Stimulated activated CD4-positive, alpha-beta T cell treated with anti-CD3 and anti-CD28 coated beads, Interleukin-1b, Interleukin-23, amount 100 ng/mL, for 24 hours (primary cell): ENCODE measurements at places on chromosomes 11 and 22.

- no peak for DNase-seq
Measured at GRCh38 chr11:77771135-77771534, 49.4 kb downstream of the RSF1 start.

GRCh38 chr22:41021061-41021612 lies 70.0 kb downstream of the RBX1 start:
- no peak for DNase-seq

DNA sequence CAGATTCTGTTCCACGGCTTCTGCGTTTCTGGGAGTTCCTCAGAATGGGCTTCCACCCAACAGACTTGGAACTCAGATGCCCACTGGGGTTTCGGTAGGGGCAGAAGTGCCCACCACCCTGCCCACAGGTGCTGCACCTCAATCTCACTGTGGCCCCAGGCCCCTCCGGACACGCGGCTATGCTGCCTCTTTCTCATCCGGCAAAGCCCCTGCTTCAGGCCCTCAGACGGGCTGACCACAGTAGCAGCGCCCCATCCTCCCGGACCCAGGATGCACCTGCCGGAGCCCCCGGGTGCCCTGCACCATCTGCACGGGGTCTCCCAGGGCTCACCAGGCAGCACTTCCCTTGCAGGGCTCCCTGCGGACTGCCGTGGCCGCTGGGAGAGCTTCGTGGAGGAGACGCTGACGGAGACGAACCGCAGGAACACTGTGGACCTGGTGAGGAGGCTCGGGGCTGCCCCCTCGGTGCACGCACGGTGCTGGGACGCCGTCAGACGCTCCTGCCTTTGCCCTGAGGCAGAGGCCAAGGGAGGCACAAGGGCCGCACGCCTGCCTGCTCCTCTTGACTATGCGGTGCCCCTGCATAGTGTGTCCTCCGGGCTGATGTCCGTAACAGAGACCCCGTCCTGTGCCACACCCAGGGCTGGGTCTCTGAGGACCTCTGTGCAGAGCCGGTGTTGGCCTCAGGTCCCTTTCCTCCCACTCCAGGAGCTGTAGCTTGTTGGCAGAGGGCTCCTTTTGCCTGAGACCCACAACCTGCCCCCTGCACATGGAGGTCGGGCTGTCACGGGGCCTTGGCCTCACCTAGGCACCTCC lies 38.6 kb downstream of the SBF1 start:
- DNase-seq: no peak

GRCh38 chr11:64790205-64791095 lies 12.1 kb upstream of the SF1 start:
- no peak for DNase-seq

DNA sequence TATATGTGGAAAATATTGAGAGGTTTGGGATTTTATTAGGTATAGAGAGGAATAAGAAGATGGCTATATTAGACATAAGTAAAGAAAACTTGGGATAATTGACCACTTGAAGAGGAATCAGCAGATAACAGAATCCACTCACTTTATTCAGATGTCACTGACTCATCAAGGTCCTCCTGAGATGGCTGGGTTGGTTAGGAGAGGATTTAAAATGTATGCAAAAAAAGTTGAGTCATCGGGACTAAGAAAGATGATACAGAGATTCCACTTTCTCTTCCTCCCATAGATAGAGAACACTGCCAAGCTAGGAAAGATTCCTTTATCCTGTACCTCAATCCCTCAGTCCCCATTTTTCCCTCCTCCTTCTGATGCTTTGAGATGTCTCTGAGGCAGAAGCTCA lies at the start of gene OR6A2:
Gene OR6A2, minus strand, starts transcription at position 288 of the 400 bp plus-strand sequence. CDS start 3,981 bp downstream, outside the sequence.
- DNase-seq: no peak

- no peak for DNase-seq
Measured at GRCh38 chr22:48644108-48644507, 1183.6 kb downstream of the BRD1 start.

- DNase-seq: peak; percentile 72
Measured at GRCh38 chr22:49971232-49972162, 10.9 kb downstream of the PIM3 start.

GRCh38 chr11:96313163-96313562 lies 29.8 kb downstream of the MAML2 start:
- no peak for DNase-seq

DNA sequence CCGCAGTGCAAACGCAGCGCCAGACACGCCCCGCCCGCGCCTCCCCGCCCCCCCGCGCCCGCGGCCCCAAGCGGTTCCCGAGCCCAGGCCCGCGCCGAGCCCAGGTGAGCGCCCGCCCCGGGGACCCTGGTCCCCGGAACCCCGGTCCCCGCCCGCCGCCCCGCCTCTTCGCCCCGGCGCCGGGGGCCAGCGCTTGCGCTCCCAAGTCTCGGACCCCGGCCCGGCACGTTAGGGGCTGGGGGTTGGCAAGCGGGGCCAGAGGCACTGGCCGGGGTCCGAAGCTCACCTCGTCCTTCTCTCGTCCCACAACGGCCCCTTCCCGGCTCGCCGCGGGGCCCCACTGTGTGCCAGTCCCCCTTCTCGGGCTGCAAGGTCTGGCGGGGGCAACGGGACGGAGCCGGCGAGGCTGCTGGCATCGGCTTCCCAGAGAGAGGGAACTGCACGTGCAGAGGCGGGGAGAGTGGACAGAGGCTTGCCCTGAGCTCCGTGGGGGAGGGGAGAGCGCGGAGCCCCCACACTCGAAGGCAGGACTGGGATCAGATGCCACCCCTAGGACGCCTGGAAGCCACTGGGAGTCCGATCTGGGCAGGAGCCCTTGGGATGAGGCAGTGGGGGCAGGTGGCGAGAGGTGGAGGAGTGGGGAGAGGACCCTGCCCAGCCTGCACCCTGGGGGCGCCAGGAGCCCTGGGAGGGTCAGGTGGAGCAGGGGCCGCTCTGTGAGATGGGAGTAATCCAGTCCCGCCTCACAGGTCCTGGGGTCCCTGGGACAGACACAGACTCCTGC lies 1.8 kb upstream of the AIFM3 start:
- no peak for DNase-seq

GRCh38 chr11:44597358-44598012 lies 32.0 kb downstream of the CD82 start:
- no peak for DNase-seq

DNA sequence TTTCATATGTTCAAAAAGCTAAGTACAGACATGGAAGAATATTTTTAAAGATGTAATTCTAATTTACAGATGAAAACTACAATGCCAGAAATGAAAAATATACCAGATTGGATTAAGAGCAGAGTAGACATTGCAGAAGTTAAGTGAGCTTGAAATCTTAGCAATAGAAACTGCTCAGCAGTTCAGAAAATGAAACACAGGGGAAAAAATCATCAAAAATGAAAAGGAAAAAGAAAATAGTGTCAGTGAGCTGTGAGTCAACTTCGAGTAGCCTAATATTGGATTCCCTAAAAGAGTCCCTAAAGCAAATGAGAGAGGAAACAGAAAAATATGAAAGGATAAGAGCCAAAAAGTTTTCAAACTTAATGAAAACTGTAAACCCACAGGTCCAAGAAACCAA lies 25.8 kb upstream of the IL10RA start:
- no peak for DNase-seq

DNA sequence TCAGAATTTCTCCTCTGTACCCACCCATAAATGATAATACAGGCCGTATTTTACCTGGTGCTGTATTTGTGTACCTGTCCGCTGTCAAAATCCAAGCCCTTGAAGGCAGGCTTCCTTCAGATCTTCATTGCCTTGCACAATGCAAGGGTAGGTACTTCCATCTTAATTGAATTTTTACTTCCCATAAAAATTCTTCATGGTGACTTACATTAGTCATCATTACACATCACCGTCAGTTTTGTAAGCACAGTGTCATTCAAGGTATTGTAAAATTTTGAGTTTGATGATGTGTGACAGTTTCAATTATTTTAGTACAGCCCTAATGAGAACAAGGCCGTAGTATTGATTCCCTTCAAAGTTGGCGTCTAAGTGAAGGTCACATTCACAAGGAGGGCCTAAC lies 770 bp upstream of the TSG101 start:
- DNase-seq: no peak

DNA sequence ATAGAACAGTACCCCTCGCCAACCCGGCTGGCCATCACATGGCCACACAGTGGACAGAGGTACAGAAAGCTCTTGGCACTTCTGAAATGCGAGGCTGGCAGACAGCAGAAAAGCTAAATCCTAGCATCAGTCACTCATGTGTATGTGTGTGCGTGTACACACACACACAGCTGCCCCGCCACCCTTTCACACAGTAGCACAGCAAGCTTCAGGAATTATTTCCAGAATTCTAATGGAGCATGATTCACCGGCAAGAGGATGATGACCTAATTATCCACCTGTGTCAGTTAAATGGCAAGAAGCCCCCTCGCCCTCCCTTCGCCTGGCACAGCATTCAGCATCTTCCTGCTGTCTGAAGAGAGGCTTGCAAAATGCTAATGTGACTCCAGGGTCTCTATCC lies 336.0 kb downstream of the SHANK2 start:
- DNase-seq: no peak

GRCh38 chr11:95035316-95035715 lies 10.3 kb downstream of the KDM4E start:
- no peak for DNase-seq

DNA sequence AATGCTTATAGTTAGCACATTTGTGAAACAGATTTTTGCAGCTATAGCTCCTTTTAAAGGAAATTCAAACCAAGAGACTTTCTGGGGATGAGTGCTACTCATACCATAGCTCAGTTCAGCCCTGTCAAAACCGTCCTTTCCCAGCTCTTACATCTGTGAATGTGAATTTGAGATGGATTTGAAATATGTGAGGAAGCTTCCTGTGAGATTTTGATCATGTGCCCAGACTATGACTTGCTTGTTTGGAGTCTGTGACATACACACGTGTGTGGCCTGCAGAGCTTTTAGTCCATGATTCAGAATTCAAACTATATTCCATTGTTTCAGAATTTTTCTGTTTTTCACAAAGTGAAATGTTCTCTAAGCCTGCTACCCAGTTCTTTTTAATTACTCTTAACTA lies 4.4 kb upstream of the MMP1 start:
- no peak for DNase-seq

GRCh38 chr11:21948876-21949275 lies 244.0 kb upstream of the ANO5 start:
- DNase-seq: no peak

DNA sequence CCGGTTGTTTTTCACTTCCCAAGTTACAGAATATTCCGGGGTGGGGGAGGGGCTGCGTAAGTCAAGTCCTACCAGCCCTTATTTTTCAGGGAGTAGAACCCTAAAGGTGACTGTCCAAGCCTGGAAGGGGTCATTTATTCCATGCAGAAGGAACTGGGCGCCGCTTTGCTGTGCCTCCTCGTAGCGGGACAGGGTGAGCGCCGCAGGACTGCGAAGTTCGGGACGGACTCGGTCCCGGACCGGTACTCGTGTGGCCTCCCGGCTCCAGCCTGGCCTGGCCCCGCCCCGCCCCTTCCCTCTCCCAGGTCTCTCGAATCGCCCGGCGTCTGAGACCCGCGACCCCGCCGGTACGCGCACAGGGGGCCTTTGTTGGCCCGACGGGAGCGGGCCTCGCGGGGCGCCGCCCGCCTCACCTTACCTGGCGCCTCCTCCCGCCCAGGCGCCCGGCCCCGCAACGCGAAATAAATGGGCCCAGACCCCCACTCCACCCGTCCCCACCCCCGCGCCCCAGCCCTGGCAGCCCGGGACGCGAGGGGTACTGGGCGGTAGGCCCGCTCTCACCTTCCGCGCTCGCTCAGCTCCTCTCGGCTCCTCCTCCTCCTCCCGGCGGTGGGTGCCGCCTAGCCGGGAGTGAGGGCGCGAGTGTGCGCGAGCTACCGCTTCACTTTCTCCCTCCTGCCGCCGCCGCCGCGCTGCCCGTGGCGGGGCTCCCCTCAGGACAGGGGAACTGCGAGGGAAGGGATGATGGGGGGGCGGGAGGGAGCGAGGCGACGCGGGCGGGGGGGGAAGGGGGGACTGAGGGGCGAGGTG lies 698 bp downstream of the PAK1 start:
- DNase-seq: no peak

DNA sequence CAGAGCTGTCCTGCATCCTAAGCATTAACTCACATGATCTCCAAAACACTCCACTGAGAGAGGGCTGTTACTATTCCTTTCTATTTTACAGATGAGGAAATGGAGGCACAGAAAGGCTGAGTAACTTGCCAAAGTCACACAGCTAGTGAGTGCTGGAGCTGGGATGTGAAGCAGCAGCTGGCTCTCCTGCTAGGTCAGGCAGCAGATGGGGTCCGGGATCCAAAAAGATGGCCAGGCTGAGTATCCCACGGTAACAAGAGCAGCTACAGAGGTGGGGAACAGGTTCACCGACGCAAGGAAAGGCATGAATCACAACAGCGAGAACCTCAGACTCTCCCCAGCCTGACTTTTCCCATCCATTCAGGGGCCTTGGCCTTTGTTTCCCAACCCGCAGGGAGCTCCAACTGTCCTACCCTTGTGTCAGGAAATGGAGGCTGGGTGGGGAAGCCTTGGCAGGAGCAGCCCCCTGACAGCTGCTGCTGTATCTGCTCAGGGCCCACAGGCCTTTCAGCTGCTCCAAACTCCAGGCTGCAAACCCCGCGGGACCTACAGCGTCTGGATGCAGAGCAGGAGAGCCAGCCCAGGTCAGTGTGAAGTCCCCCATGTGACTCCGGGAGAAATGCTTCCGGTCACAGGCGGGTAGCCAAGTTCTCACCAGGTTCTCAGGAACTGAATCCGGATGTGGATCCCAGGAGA lies 29.5 kb downstream of the DKK3 start:
- no peak for DNase-seq

DNA sequence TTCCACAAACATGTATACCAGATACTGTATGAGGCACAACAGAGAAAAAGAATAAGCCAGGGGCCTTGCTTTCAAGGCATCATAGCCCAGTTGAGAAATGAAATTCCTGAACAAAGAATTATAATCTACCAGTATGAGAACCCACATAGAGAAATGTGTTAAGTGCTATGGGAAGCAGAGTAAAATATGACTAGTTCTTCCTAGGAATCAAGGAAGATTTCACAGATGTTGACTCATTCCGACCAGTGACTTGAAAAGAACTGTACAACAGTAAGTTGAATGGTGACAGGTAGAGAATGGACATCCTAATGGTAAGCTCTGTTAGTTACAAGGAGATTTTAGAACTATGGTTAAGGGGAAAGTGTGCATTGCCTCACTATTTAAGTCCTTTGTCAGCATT lies 102.6 kb downstream of the TRIM44 start:
- no peak for DNase-seq

DNA sequence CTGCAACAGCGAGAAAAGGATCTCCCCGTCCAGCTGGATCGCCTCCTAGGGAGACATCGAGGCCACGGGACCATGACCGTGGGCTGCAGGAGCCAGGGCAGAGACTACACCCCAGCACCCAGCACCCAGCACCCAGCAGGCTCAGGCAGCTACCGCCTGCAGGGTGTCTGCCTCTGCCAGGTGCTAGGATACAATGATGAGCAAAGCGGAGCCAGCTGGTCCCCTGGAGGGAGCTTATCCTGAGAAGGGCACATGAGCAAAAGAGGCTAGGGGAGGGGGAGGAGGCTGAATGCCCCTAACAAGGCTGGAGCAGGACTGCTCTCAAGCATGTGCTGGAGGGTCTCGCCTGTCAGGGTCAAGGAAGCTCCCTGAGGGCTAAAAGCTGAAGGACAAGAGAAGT lies 4.8 kb upstream of the CASTOR1 start:
- no peak for DNase-seq
